ENCODE measurements at places on chromosomes 12 and 14. TPM values are rescaled to one million over a fixed set of nuclear protein-coding genes. Genes with fewer than 3 reads are reported as not detected.
A peak's percentile ranks its signal among the peaks of the same experiment; 100 is the strongest.

The CIDEB gene
- 9.4 TPM for total RNA-seq

- H3K27me3 ChIP-seq = no peaks in the 10 kb centered on the region
- H3K36me3 ChIP-seq = no peaks in the 10 kb centered on the region
- H3K4me1 ChIP-seq = no peaks in the 10 kb centered on the region
- H3K27ac ChIP-seq = no peak overlapping the region
- H3K4me3 ChIP-seq = no peak overlapping the region
Measured at GRCh38 chr12:100518376-100518775, 44.7 kb downstream of the NR1H4 start.

DNA sequence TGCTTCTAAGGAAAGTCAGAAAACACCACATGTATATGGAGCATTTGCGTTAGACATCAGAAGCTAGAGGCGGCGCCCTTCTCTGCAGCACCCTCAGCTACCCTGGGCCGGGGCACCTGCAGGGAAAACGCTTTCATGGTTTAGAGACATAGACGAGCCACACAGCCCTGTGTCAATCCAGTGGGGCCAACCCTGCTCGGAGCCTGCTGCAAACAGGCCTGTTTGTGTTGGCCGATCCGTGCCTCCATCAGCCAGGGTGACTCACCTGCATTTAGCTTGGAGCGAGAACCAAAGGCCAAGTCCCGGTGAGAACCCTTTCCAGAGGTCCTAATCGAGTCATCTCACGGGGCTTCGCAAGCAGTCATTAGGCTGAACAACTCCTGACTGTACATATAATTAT is 19.5 kb upstream of the FZD10 start:
- DNase-seq = no peak
- H3K4me3 ChIP-seq = no peak overlapping the region
- no peaks in the 10 kb centered on the region for H3K36me3 ChIP-seq
- H3K4me1 ChIP-seq = no peaks in the 10 kb centered on the region
- H3K27me3 ChIP-seq = peaks cover 2% of the 10 kb centered on the region

- H3K36me3 ChIP-seq = no peaks in the 10 kb centered on the region
- DNase-seq = no peak
- H3K27ac ChIP-seq = no peak overlapping the region
- peaks cover 5% of the 10 kb centered on the region for H3K27me3 ChIP-seq
- H3K4me1 ChIP-seq = no peaks in the 10 kb centered on the region
Measured at GRCh38 chr14:90797451-90797850, 18.8 kb downstream of the TTC7B start.

GRCh38 chr12:31591380-31591901 is 505 bp upstream of the DENND5B start:
- H3K4me3 ChIP-seq = peak overlapping the region; percentile 93
- H3K36me3 ChIP-seq = peaks cover 24% of the 10 kb centered on the region
- peak overlapping the region; percentile 97 for H3K27ac ChIP-seq
- DNase-seq = no peak

DNA sequence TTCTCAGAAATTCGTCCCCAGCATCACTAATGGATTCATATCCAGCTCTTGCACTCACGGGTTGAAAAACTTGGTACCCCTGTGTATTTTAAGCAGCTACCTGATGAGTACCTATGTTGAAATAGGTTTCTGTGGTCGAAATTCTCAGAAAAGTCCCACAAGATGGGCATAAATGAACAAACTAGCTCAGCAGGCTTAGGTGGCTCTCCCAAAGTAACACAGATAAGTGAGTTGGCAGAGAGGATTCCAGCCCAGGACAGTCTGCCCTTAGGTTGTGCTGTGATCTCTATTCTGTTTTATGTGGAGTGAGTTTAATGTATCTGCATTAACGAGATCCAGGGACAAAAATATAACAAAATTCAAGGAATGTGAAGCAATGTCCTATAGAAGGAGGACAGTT is 92.3 kb downstream of the RGS6 start:
- no peaks in the 10 kb centered on the region for H3K4me1 ChIP-seq
- no peak for DNase-seq
- H3K27ac ChIP-seq = no peak overlapping the region
- H3K36me3 ChIP-seq = no peaks in the 10 kb centered on the region
- H3K27me3 ChIP-seq = peaks cover 21% of the 10 kb centered on the region
- no peak overlapping the region for H3K4me3 ChIP-seq

GRCh38 chr14:98963610-98964009 is 308.4 kb downstream of the BCL11B start:
- H3K4me3 ChIP-seq = no peak overlapping the region
- H3K4me1 ChIP-seq = no peaks in the 10 kb centered on the region
- DNase-seq = no peak
- no peak overlapping the region for H3K27ac ChIP-seq
- no peaks in the 10 kb centered on the region for H3K27me3 ChIP-seq

DNA sequence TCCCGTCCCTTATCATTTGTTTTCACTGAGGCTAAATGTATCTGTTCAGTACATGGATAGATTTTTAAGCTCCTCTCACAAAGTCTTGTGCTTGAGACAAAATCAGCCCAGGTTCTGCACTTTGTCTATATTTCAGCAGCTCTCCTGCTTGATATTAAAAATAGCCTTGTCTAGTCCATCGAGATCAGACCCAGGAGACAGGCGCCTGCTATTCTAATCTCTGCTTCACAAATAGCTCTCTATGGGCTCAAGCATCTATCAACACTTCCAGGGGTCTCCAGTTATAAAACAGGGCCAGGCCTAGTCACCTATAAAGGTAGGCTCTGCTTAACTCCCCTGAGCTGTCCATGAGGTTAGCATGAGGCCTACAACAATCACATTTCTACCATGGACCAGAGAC is 62.5 kb downstream of the ZFP36L1 start:
- H3K4me1 ChIP-seq = peaks cover 86% of the 10 kb centered on the region
- no peaks in the 10 kb centered on the region for H3K36me3 ChIP-seq
- no peaks in the 10 kb centered on the region for H3K27me3 ChIP-seq
- no peak overlapping the region for H3K4me3 ChIP-seq
- DNase-seq = no peak

GRCh38 chr12:121499929-121500793 is 80.7 kb downstream of the KDM2B start:
- DNase-seq = peak; percentile 69
- no peak overlapping the region for H3K27ac ChIP-seq
- peaks cover 55% of the 10 kb centered on the region for H3K36me3 ChIP-seq
- H3K4me3 ChIP-seq = no peak overlapping the region
- peaks cover 17% of the 10 kb centered on the region for H3K4me1 ChIP-seq

All from activated B cell treated with CpG ODN at 0.5 μM for 24 hours (primary cell).